ENCODE measurements at places on chromosomes 16 and 17. TPM values are rescaled to one million over a fixed set of nuclear protein-coding genes. Genes with fewer than 3 reads are reported as not detected.

The SLC5A11 gene
- total RNA-seq = not detected

The KRT17 gene
- not detected for total RNA-seq

The CD300E gene
- total RNA-seq = 0.52 TPM

The RNFT1 gene
- 7.9 TPM for total RNA-seq

The TNFSF13 gene
- 16.9 TPM for total RNA-seq

The TMC7 gene
- 0.63 TPM for total RNA-seq

The NSF gene
- total RNA-seq = 13.1 TPM

The NPB gene
- not detected for total RNA-seq

The GUCY2D gene
- not detected for total RNA-seq

The PNMT gene
- total RNA-seq = 14.9 TPM

The TBC1D3H gene
- not detected for total RNA-seq

The CLEC18C gene
- total RNA-seq = not detected

DNA sequence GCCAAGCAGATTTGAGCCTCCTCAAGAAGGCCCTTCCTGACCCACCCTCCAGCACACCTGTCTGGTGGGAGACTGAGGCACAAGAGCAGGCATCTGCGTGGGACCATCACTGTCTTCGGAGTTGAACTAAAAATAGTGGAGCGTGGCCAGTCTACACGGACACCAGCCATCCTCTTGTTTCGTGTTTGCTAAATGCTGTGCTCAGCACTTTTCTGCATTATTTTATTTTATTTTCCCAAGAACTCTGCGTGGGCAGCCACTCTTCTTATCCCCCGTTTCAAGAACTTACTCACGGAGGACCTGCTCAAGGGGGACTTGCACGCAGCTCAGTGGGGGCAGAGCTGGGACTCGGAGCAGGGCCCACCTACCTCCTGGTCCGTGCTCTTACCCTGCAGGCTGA lies 60.8 kb downstream of the SOCS3 start:
- no peak overlapping the region for H3K4me3 ChIP-seq
- H3K4me1 ChIP-seq = no peaks in the 10 kb centered on the region
- no peaks in the 10 kb centered on the region for H3K27me3 ChIP-seq
- no peaks in the 10 kb centered on the region for H3K36me3 ChIP-seq
- DNase-seq = no peak

DNA sequence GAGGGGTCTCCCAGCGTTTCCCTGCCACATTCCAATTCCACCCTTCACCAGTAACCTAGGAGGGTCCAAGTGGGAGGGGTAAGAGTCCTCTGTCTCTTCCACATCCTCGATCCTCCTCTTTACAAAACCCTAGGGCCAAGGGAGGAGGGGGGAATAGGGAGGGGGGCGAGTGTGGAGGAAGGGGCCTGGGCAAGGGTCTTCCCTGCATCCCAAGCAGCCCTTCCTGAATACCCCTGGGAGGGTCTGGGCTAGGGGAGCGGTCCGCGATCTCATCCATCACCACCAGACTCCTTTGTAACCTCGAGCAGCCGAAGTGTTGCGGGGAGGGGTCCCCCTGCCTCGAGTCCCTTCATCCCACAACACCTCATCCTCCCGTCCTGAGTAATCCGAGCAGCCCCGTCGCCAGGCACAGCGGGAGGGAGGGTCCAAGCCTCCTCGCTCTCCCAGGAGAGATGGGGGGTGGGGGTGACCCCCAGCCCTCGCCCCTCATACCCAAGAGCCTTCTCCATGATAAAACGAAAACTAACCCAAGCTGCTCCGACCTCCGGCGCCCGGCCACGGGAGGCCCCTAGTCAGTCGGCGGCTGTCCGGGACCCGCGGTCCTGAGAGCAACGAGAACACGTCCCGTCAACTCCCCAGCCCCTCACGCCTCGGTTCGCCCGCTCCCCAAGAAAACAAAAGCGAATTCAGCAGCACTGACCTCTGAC lies 502 bp downstream of the SMPD3 start:
- no peaks in the 10 kb centered on the region for H3K36me3 ChIP-seq
- no peak for DNase-seq

DNA sequence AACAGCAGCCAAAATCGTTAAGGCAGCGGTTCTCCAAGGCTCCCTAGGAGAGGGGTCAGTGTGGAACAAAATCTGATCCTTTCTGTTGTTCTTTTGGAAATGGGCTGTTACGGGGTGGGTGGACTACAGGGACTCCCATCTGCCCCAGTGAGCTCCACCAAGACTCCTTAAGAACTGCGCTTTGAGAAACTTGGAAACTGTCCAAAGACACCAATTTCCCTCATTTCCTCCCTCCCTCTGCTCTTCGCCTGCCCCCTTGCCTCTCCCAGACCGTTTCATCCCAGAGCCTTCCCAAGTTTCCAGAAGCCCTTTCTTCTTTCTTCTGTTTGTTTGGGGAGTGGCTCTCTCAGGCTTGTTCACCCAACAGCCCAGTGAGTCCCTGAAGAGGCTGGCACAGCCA lies 205.4 kb downstream of the COPRS start:
- H3K27ac ChIP-seq = no peak overlapping the region
- no peaks in the 10 kb centered on the region for H3K27me3 ChIP-seq
- peaks cover 7% of the 10 kb centered on the region for H3K4me1 ChIP-seq
- no peak overlapping the region for H3K4me3 ChIP-seq
- H3K36me3 ChIP-seq = no peaks in the 10 kb centered on the region
- DNase-seq = no peak

DNA sequence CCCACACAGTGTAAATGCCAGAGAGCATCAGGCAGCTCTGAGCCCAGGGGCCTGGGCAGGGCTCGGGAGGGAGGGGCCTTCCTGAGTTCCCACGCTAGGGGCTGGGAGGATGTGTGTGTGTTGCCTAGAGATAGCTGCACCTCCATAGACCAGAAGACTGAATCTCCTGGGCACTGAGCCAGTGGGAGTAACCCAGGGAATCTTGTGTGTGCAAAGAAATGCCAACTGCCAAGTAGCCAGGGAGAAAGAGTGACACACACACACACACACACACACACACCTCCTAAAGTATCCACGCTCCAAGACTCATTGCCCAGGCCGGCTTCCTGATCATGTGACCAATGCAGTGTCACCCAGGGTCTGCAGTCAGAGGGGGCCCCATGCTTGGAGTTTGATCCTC lies 166.2 kb upstream of the RPL38 start:
- H3K27ac ChIP-seq = no peak overlapping the region
- H3K4me3 ChIP-seq = no peak overlapping the region
- H3K36me3 ChIP-seq = no peaks in the 10 kb centered on the region
- DNase-seq = no peak
- no peaks in the 10 kb centered on the region for H3K27me3 ChIP-seq

Measured in right atrium auricular region (tissue), 2 donors.